ENCODE measurements at places on chromosomes 11 and 22. TPM values are rescaled to one million over a fixed set of nuclear protein-coding genes. Genes with fewer than 3 reads are reported as not detected.

Gene UBQLNL
- 0.07 TPM for total RNA-seq

Gene CCDC87
- 0.50 TPM for total RNA-seq

Gene HYLS1
- total RNA-seq: 8.9 TPM

Gene BATF2
- total RNA-seq: 2.0 TPM

Gene PRDM11
- total RNA-seq: 4.8 TPM

Gene TMEM191B
- total RNA-seq: not detected

Gene MIOX
- not detected for total RNA-seq

Gene SYT13
- not detected for total RNA-seq

Gene OR8D4
- total RNA-seq: under 0.01 TPM

Gene SERHL2
- total RNA-seq: 1.3 TPM

Gene FAM83F
- not detected for total RNA-seq

Data from thoracic aorta endothelial cell (primary cell).